ENCODE measurements at places on chromosomes 2 and 18. TPM values are rescaled to one million over a fixed set of nuclear protein-coding genes. Genes with fewer than 3 reads are reported as not detected.

- DNase-seq, result no peak
These were observed 163.6 kb downstream of the EIPR1 start for GRCh38 chr2:3214065-3214464.

DNA sequence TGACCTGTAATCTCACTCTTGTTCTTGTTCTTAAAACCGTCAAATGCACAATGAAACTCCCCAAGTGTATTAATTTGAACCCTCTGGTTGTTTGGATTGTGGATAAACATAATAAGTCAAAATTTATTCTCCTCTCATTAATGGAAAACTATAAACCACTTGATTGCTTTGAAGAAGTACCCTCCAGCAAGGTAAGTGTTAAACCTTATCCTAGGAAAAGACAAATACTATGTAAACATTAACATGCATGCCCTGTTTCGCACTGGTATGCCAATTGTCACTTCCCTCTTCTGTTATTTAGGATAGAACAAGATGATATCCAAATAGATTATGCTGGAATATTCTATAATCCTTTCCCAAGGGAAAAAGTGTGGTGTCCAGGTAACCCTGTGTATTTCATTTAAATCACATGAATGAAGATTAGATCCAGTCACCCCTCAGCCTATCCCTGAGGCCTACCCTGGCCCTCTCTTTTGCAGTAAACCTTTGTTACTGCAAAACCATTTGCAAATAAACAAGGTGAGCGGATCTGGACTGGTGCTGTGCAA, 1.3 kb downstream of the ADI1 start:
- no peak for DNase-seq

DNA sequence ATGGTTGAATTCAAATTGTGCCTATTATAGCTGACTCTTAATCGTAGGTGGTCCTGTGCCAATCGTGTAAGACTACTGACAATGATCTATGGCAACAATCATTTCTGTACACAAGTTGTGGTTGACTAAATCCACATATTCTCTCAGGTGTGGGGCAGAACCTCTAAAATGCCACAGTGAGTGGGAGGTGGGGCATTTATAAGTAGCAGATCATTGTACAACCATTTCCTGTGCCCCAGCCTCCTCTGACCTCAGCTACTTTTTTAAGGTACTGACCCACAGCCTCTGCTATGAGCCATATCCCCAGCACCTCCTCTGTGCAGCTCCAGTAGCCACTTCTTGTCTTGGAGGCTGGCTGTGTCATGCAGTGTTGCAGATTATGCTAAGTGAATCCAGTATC, 48.6 kb upstream of the RAPH1 start:
- DNase-seq, result no peak

DNA sequence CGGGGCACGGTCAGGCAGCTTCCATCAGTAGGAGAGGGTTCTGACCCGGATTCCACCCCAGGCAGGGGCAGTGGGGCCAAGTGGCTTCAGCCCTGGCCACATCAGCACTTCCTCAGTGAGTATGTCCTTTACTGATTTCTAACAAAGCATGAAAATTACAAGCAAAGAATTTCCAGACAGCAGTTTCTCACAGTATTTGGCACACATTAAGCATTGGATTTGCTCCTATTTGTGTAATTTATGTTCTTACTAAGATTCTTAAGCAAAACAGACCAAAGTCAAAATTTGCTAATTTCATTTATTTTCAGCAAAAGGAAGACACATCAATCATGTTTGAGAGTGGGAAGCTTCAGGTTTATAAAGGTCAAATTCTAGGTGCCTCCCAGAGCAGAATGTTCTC, 73.3 kb upstream of the NFATC1 start:
- DNase-seq, result no peak

Gene GALNT13
- 2.8 TPM for polyA plus RNA-seq

Gene SLC11A1
- 0.58 TPM for polyA plus RNA-seq

Data from left kidney (tissue), 8 donors.